ENCODE measurements at places on chromosomes 16 and 17.
A peak's percentile ranks its signal among the peaks of the same experiment; 100 is the strongest.

GRCh38 chr16:88494335-88495154 lies 41.5 kb downstream of the ZFPM1 start:
- no peak for DNase-seq

GRCh38 chr16:76035689-76036088 lies 241.5 kb upstream of the CNTNAP4 start:
- no peak for DNase-seq

DNA sequence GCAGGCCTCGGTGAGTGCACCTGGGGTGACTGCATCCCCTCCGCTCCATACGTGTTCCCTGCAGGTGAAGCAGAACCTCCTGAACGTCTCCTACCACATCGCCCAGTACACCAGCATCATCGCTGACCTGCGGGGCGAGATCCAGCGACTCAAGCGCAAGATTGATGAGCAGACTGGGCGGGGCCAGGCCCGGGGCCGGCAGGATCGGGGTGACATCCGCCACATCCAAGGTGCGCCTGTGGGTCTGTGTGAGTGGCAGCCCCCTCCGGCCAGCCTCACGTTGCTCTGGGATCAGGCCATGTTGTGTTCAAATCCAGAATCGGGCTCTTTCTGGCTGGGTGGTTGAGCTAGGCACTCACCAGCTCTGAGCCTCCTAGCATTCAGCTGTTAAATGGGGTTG lies 12.5 kb downstream of the BTBD17 start:
- no peak for DNase-seq

- no peak for DNase-seq
Observed at GRCh38 chr17:48478224-48479013, 48.4 kb upstream of the SKAP1 start.

DNA sequence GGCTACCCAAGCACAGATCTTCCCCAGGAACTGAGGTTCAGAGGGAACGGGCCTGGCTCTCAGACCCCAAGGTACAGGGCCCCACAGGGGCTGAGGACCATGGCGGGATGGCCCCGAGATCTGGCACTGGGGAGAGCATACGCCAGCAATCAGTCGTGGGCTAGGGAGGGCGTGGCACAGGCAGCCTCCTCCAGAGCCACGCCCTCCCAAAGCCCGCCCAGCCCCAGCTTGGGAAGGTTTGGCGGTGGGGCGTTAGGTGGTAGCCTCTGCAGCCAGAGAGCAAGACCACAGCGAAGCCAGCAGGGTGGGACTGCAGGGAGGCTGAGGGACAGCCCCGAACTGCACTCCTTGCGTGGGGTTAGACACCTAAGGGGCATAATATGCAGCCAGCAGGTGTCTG lies 11.6 kb downstream of the WNT9B start:
- no peak for DNase-seq

GRCh38 chr16:56401482-56401881 lies 23.9 kb downstream of the AMFR start:
- DNase-seq: no peak

DNA sequence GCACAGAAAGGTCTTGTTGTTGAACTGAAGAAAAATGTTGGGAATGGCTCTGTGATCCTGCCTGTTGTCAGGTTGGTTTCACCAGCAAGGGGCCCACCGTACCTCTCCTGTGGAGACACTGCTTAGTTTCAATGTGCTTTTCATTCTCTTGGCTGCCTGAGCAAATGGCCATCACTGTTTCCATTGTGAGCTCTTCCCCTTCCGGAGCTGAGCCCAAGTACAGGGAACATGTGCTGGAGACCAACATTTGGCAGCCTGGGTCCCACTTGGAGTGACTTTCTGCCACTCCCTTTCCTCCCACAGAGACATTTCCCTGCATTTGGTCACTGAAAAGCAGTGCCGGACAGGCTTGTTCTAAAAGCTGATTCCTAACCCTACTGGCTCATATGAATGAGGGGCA lies 23.1 kb downstream of the GABARAPL2 start:
- no peak for DNase-seq

GRCh38 chr17:30426292-30426691 lies 47.6 kb downstream of the CPD start:
- no peak for DNase-seq

DNA sequence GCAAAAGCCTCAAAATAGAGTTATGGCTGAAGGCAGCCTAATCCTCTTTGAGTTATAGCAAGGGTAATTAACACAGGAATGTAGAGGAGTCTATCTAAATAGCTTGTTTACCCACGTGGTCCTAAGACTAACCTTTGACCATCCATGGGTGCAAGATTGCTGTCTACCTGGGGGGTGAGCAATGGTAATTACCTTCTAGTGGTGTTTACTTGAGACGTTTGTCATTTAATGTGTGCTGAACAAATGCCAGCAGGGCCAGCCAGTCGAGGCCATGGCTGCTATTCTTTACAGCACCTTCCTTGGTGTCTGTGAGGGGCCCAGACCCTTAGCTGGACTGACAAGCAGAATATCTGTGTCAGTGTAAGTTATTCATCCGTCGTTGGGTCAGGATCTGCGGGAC lies 13.9 kb upstream of the PRPSAP1 start:
- DNase-seq: no peak

DNA sequence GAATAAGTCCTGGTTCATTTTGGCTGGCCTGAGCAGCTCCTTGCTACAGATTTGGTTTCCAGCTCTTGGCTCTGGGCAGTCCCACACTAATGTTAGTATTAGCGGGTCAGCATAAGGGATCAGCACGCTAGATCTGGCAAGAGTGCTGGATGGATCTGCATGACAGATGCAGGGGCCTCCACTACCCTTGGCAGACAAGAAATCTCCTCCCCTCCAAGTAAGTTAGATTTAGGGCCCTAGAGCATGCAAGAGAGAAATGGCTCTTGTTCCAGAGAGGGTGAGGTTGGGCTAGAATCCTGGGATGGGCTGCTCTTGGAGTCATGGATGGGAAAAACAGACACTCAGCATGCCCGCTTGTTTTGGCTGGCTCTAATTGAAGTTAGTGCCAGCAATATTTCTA lies 414.3 kb downstream of the RBFOX1 start:
- no peak for DNase-seq

GRCh38 chr17:6831661-6832263 lies at the start of gene TEKT1:
TSS of gene TEKT1 (minus strand) at chr17:6831729. CDS start at chr17:6830376, 1,353 bp downstream.
- DNase-seq: peak; percentile 37

DNA sequence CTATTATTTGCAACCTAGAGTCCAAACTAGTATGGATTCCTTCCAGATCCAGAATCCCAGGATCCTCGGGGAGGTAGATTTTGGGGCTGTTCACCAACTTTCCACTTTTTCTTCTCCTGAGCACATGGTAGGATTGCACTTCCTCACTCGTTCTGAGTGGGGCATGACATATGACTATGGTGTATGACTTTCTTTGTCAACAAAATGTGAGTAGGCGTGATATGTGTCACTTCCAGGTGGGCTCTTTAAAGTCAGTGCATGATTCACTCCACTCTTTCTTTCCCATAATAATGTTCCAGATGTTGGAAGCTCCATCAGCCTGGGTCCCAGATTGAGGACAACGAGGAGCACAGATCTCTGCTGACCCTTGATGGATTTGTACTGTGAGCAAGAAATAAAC lies 21.5 kb downstream of the IRX5 start:
- DNase-seq: no peak

DNA sequence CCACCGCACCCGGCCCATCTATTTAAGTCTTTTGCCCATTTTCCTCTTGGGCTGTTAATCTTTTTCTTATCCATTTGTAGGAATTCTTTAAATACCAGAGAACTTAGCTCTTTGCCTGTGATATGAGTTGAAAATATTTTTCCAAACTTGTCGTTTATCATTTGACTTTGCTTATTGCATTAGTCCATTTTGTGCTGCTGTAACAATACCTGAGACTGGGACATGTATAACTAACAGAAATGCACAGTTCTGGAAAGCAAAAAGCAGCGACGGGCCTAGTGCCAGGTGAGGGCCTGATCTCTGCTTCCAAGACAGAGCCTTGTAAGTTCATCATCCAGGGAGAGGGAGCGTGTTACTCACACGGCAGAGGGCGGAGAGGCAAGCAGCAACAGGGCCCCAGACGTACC lies 25.6 kb upstream of the BHLHA9 start:
- DNase-seq: no peak

DNA sequence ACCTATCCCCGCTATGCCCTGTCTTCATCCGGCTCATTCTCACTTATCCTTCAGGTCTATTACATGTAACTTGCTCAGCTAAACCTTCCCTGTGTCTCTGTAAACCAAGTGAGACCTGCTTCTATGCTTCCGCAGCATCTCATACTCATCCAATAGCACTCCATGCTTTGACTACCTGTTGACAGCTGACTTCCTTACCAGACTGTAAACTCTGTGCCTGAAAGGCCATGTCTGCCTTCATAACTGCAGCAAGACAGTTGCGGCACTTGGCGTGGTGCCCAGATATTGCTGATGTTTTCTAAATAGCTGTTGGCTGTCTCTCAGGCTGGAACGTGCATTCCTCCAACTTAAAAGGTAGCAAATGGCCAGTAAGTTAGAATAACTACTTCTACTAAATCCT lies 1.8 kb upstream of the OR1E1 start:
- no peak for DNase-seq

GRCh38 chr17:32746280-32746679 lies 130.6 kb downstream of the MYO1D start:
- DNase-seq: no peak

- peak; percentile 78 for DNase-seq
Observed at GRCh38 chr16:28309811-28310311, 17.5 kb downstream of the SBK1 start.

GRCh38 chr17:38429476-38430100 lies 1.3 kb downstream of the ARHGAP23 start:
- DNase-seq: no peak

DNA sequence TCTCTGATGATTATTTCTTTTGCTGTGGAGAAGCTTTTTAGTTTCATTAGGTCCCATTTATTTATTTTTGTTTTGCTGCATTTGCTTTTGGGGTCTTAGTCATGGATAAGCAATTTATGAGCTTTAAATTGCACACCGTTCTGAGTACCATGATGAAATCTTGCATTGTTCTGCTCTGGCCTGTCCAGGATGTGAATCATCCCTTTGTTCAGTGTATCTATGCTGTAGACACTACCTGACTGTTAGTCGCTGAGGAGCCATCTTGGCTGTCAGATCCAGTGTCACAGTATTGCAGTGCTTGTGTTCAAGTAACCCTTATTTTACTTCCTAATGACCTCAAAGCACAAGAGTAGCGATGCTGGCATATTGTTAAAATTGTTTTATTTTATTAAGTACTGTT lies 218.0 kb upstream of the CNTNAP4 start:
- DNase-seq: no peak

DNA sequence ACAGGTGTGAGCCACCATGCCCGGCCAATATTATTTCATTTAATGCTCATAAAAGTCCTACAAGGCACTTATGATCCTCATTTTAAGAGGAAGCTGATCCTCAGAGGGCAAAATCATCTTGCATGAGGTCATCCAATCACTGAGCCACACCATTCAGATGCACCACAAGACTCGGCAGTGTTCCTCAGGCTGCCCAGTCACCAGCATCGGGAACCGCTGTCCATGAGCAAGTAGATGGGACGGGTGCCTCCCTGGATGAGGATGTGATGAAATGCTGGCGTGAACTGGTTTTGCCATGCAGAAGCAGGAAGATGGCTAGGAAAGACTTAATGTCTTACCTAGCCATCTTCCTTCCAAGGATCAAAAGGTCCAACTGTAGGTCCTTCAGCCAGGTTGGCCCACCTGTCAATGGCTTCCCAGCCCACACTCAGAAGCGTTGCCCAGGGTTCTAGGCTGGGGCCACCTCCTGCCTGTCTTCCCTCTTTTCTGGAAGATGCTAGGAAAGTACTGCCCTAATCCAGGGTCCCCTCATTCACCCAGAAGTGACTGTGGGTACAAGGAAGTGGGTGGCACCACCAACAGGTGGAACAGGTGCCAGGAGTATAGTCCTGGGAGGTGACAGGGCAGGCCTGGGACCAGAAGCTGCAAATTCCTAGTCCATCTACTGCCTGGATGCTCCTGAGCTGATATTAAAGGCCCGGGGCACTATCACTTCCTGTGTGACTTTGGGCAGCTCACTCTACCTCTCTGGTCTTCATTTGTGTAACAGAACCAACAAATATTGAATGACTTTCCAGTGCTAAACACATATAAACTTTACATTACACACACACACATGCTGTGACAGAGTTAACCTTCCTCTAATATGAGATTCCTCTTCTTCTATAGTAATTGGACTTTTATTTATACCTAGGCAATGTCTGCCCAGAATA lies 32.2 kb upstream of the CRYBA1 start:
- no peak for DNase-seq

- DNase-seq: no peak
Observed at GRCh38 chr17:14451729-14452191, 150.9 kb downstream of the HS3ST3B1 start.

GRCh38 chr17:64449545-64449944 lies 630 bp downstream of the MILR1 start:
- no peak for DNase-seq
